ENCODE measurements at places on chromosomes 1 and 21. TPM values are rescaled to one million over a fixed set of nuclear protein-coding genes. Genes with fewer than 3 reads are reported as not detected.

DNA sequence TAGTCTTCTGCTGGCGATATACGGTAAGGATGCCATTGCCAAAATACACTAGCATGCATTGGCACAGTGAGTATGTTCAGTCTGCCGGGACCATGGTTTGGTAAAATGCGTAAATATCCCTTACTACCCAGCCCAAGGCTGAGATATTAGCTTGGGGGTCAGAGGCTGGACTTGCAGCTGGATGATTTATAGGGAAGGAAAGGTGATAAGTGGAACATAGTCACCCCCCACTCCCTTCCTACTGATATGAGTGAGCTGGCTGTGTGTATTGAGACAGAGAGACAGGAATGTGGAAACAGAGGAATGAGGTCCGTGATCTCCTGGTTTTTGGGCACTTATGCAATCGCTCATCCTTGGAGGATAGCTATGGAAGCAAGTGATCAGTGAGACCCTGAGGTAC lies 642.8 kb downstream of the KCNT2 start:
- no peak for DNase-seq

DNA sequence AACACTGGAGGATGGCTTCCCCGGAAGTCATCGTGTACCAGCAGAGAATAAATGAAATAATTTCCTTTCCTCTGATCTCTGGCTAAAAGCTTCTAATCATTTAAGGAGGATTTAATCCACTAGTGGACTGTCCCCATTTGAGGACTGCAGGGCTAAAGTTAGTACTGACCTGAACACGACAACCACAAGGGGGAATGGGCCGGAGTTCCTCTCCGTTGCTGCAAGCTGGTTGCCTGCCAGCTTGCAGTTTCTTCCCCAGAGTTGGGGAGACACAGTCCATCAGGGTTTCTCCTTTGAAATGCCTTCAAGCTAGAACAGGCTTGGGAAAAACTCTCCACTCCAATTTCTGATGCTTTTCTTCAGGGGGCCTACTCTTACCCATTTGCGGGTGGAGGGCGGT lies 35.5 kb upstream of the NPL start:
- no peak for DNase-seq

GRCh38 chr1:197987294-197987693 lies 70.1 kb downstream of the LHX9 start:
- no peak for DNase-seq

DNA sequence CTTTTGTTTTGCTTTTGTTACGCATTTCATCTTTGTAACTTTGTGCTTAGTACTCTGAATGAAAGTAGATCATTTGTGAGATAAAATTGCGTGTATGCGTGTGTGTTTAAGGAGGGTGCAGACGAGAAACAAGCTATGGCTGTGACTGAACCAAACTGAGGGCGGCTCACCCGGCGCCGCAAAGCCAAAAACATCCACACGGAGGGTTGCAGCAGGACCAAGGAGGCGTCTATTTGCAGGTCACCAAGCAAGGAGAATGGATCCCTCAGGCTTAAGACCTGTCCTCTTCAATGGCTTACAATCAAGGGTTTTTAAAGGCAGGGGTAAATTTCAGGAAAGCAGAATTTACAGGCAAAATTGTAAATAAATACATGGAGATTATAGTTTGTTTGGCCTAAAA lies 12.8 kb downstream of the GCSAML start:
- DNase-seq, result no peak

DNA sequence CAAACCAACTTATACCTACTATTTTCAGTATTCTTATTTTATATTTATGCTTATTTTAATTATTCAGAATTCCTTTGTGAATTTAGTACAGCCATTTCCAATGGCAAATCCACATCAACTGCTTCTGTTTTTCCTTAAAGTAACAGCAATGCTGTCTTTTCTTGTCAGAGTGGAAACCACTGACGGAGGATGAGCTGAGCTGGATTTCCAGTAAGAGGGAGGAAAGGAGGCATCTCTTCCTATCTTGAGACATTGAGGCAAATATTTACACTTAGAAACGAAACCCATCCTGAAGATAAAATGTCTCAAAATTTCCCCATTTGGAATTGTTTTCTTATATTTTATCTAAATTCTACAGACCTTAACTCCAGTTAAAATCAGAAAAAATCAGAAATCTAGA lies 66.1 kb upstream of the SLC44A3 start:
- no peak for DNase-seq

DNA sequence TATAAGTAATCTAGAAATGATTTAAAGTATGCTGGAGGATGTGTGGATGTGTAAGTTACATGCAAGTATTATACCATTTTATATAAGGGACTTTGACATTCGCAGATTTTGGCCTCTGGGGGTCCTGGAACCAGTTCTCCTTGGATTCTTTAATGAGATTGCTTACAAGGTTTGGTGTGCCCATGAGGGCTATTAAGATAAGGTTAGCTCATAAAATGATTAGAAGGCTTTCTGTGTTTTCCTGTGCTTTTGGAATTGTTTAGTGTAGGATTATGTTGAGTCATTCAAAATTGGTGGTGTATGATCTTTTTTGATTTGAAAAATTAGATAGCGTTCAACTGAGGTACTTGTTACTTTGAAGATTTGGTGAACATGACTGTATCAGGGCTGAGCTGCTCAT lies 5.6 kb downstream of the USP25 start:
- DNase-seq, result no peak

GRCh38 chr1:160371756-160372155 lies 4.9 kb downstream of the NHLH1 start:
- no peak for DNase-seq

- peak; percentile 73 for DNase-seq
These were observed 898 bp downstream of the MFSD2A start for GRCh38 chr1:39955547-39956539.

GRCh38 chr1:32984090-32984454 lies 19.5 kb upstream of the RNF19B start:
- no peak for DNase-seq

- no peak for DNase-seq
These were observed 1531.1 kb downstream of the MRPL39 start for GRCh38 chr21:24076179-24076578.

DNA sequence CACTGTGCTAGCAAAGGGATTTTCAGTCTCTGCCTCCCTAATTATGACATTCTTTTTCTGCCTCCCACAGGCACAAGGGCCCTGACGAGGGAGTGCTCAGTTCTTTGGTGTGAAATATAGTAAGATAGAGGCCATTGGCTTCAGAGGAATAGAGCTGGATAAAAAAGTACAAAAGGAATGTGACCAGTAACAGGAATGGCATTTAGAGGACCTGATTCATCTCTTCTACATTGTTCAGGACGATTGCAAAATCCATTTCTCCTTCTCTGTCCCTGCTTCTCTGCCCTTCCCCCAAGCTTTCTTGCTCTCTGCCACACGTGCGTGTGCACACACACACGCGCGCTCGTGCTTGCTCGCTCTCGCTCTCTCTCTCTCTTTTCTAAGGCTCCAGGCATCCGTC lies 668.2 kb downstream of the KIF26B start:
- DNase-seq, result no peak

DNA sequence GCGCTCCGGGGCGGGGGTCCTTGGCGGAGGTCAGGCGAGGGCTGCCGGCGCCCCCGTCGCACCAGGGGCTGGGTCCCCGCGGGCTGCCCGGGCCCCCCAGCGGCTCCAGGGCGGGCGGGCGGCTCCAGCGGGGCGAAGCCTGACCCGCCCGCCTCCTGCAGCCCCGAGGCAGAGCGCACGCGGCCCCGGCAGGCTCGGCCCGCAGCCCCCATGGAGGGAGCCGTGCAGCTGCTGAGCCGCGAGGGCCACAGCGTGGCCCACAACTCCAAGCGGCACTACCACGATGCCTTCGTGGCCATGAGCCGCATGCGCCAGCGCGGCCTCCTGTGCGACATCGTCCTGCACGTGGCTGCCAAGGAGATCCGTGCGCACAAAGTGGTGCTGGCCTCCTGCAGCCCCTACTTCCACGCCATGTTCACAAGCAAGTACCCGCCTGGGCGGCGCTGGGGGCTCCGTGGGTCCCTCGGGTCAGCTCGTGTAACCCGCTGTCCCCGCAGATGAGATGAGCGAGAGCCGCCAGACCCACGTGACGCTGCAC lies 817 bp downstream of the KLHL17 start:
- no peak for DNase-seq

GRCh38 chr1:87588495-87588894 lies 259.8 kb downstream of the LMO4 start:
- DNase-seq, result no peak

DNA sequence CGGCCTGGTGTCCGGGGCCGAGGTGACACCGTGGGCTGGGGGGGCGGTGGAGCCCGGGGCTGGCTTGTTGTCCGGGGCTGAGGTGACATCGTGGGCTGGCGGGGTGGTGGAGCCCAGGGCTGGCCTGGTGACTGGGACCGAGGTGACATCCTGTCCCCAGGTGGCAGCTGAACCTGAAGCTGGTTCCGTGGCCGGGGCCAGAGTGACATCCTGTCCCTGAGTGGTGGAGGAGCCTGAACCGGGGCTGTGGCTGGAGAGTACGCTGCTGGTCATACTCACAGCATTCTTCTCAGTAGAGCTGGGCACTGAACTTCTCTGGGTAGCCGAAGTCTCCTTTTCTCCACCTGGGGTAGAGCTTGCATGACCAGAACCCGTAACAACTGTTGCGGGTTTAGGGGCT lies 15.8 kb downstream of the THBS3 start:
- peak; percentile 74 for DNase-seq

DNA sequence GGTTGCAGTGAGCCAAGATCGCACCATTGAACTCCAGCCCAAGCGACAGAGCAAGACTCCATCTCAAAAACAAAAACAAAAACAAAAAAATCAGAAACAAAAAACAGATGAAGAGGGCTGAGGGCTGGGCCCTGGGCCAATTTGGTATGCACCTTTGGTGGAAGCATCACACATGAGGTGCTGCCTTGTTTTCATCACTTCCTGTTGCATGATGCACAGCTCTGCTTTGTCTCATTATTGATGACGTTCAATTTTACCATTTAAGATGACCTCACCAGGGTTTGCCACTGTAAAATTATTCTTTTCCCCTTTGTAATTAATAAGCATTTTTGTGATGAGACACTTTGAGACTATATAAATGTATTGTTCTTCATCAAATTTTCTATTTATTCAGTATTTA lies 9.8 kb upstream of the IFNAR2 start:
- no peak for DNase-seq

DNA sequence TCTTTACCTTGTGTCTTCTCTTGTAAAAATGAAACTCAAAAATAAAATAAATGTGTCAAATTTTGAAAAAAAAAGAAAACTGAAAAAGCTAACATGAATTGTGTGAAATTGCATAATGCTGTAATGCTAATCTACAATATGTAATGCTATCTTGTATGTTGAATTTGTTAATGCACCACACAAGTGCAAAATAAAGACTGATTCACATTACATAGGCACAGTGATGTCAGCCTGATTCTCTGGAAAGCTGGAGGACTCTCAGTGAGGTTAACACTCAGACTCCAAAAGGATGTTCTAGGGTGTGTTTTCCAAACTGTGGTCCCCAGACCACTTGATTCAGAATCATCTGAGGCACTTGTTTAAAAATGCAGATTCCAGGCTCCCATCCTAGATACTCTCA lies 25.6 kb downstream of the SYT11 start:
- DNase-seq, result no peak

DNA sequence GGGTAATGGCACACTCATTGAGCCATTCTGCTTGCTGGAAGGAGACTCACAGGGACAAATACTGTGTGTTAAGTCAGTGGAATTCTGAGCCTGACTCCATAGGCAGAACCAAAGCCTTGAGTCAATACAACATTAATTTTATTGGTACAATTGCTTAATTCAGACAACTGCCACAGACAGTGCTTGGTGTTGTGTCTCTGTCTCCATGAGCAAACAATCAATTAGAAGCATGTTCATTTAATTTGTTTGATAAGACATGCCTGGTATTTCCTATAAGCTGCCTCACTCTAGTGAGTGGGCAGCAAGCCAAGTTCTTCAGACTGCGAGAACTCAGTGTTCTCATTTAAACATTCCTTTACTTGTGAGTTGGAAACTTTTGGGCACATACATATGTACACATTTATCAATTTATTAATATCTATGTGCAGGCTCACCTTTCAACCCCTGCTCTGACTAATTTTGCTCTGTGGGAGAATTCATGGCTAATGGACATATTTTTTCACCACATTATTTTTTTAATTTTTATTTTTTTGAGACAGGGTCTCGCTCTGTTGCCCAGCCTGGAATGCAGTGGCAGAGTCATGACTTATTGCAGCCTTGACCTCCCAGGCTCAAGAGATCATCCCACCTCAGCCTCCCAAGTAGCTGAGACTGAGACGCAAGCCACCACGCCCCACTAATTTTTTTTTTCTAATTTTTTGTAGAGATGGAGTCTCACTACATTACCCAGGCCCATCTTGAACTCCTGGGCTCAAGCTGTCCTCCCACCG lies 4.5 kb upstream of the SRSF10 start:
- peak; percentile 46 for DNase-seq

DNA sequence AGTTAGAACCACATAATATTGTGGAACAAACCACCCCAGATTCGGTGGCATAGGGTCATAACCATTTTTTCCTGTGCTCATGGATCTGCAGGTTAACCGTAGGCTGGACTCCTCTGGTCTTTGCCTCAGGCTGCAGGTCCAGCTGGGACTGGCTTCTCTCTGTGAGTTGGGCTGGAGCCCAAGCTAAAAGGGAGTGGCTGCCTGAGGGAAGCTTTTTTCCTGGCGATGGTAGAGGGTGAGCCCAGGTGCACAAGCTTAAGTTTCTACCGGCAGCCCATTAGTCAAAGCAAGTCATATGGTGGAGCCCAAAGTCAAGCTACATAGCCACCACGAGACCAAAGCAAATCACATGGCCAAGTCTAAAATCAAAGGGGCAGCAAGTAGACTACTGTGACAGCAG lies 13.8 kb downstream of the EPHX4 start:
- DNase-seq, result no peak

- no peak for DNase-seq
These were observed 20.0 kb upstream of the LYPLAL1 start for GRCh38 chr1:219153723-219154122.

DNA sequence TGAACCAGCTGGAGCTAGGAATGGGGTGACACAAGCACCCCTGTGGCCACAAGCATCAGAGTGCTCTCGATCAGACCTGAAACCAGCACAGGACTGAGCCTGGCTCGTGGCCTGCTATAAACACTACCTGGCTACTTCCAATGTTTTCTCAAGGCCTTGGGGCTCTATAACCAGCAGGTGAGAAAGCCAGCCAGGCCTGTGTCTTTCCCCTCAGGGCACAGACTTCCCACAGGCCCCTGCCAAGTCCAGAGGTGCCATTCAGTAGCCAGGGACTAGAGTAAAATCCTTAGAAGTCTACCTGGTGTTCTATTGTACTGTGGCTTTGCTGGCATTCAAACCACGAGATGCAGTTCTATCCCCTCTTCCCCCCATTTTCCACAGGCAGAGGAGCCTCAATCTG lies 22.6 kb downstream of the OR2G3 start:
- no peak for DNase-seq

GRCh38 chr1:114695430-114696058 lies at the start of gene AMPD1:
Gene AMPD1 (minus strand): TSS chr1:114695546. CDS start chr1:114695471, 75 bp downstream.
- DNase-seq, result peak; percentile 14

- DNase-seq, result no peak
These were observed 3.4 kb downstream of the AP4B1 start for GRCh38 chr1:113901191-113901590.

GRCh38 chr1:34777519-34778321 lies 3.3 kb upstream of the GJB3 start:
- DNase-seq, result no peak

The MLLT11 gene
- total RNA-seq, result 0.65 TPM

The NPHS2 gene
- total RNA-seq, result not detected

The MYBPH gene
- not detected for total RNA-seq

The PARS2 gene
- 6.4 TPM for total RNA-seq

The SAMSN1 gene
- 11.1 TPM for total RNA-seq

The TENT5C gene
- 16.5 TPM for total RNA-seq

The COL6A1 gene
- 663 TPM for total RNA-seq

The LCE1E gene
- not detected for total RNA-seq

The KRTAP7-1 gene
- not detected for total RNA-seq

The RUNX3 gene
- 5.0 TPM for total RNA-seq

The CAPN9 gene
- 30.8 TPM for total RNA-seq

The MAP10 gene
- 4.3 TPM for total RNA-seq

Data from mucosa of descending colon (tissue), 3 donors.